ENCODE measurements at places on chromosomes 1 and 21. TPM values are rescaled to one million over a fixed set of nuclear protein-coding genes. Genes with fewer than 3 reads are reported as not detected.

GRCh38 chr1:39204441-39205081, at the start of gene MACF1:
TSS of gene MACF1 (plus strand) at chr1:39204695. CDS start at chr1:39205023, 328 bp downstream.
- DNase-seq, result no peak

DNA sequence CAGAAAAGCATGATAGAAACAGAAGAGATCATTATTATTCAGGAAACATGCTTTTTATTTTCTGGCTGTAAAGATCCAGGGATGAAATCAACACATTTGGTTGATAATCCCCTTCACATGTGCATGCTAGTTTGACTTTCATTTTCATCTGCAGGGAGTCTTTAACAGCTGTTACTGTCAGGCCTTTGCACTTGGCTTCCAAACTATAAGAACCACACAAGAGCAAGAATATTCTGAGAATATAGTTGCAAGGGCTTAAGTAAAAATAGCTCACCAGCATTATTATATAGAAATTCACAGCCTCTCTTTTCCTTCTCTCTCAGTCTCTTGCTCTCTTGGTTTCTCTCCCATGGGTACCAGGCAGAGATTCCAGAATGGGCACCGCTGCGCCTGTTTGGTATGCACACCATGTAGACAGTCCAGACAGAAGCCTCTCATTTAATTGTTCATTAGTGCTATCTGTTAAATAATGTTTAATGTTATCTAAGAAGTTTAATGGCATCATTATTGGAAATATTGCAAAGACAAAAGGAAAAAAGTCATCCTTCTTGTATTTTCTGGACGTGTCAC, 622.3 kb upstream of the PLXNA2 start:
- DNase-seq, result no peak

GRCh38 chr1:246784621-246785493, 60.6 kb downstream of the SCCPDH start:
- DNase-seq, result no peak

DNA sequence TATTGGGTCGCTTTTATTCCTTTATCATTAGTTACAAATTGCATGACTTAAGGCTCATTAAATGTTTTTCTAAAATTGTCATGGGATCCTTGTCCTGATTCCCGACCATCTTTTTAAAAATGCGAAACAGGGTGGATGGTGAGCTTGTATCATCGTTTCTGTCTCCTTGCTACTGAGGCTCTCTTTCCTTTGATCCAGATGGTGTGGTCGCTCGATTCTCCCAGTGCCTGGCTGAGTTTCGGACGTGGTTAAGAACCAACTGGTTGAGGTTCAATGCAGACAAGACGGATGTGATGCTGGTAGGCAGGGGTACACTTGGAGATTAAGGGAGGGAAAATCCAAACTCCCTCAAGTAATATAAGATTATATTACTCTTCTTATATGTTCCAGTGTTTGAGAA, 1.2 kb downstream of the MIER1 start:
- DNase-seq, result peak; percentile 24

DNA sequence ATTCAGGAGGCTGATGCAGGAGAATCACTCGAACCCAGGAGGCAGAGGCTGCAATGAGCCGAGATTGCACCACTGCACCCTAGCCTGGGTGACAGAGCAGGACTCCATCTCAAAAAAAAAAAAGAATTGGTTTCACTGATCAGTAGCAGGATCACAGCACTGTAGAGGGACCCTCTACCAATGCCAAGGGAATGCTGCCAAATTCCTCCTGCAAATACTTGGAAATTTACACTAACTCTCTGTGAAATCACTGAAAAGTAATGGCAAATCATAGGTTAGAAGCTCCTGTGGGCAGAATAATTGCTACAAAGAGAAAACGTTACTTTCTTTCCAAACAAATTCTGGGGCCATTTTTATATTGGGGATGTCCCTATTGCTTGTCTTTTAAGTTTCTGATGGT, 6.7 kb upstream of the GPR25 start:
- no peak for DNase-seq

DNA sequence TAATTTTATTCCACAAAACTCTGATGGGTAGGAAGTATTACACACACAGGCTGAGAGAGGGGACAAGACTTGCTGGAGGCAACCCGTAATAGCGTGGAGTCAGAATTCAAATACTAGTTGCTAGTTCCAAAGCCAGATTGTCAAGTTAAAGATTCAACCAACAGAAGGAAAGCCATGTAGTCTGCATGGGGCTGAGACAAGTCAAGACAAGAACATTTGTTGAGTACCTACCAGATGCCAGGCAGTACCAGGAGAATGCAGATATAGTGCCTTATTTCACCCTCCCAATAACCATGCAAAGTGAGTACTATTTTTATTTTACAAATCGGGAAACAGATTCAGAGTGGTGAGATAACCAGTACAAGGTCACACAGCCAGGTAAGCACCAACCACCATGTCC, 110.4 kb upstream of the SPATA6 start:
- DNase-seq, result no peak

S100B gene
- 22.5 TPM for total RNA-seq
